ENCODE measurements at places on chromosomes 7 and 10.
A peak's percentile ranks its signal among the peaks of the same experiment; 100 is the strongest.

DNA sequence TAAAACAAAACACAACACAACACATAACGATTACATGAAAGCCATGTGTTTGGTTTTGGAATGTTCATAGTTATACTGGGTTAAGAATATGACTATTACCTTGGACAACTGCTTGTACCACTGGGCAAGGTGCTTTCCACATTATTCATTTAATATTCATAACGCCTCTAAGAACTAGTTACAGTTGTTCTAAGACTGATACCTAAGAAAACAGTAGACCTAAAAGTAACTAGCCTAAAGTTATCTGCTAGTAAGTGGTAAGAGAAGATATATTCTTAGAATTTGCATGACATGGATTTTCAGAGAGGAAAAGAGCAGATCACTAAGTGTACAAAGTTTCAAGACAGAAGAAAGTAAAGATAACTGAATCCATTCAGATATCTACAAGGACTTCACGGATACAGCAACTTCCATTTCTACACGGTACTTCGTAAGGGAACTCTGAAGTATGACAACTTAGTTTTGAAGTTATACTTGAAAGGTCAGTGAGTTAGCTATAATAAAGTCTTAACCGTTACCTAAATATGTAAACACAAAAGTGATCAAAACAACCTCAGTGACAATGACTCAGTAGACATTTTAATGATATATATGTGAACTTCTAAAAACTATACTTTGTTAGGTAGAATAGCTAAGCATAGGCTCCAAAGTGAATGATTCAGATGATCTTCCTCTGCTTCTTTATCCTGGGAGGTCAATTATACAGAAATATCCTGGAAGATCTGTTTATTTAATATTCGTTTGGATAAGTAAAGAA, 65.1 kb downstream of the MINDY3 start:
- no peak for DNase-seq

- DNase-seq, result no peak
Measured at GRCh38 chr7:56115852-56116538, at the start of gene NUPR2. Gene NUPR2 (minus strand): TSS chr7:56116417. CDS start chr7:56116314, 103 bp downstream.

DNA sequence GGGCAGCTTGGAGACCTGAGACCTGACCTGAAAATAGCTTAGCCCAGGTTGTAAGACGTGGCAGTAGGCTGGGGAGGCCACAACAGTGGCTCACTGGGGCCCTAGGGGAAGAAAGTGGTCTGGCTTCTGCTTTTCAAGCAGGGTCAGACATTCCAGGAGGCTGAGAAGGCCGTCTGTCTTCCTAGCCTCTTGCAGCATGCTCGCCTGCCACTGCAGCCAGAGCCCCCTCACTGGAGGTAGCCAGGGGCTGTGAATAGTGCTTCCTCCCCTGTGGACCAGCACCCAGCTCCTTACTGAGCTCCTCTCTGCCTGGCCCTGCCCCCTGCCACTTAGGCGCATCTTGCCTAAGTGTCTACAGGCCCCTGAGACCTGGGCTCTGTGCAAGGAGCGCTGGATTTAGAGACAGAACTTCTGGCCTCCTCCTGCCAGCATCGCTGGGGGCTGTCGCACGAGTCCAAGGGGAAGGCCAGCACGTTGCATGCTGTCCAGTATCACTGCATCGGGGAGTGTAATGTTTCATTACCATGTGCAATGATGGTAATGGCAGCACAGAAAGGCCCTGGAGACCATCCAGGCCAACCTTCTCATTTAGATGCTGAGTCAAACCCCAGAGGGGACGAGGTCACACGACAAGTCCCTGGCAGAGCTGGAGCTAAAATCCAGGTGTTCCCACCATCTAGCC, 12.7 kb downstream of the ZMIZ1 start:
- DNase-seq, result no peak

- peak; percentile 66 for DNase-seq
Measured at GRCh38 chr10:112137154-112137987, 46.2 kb downstream of the GPAM start.

DNA sequence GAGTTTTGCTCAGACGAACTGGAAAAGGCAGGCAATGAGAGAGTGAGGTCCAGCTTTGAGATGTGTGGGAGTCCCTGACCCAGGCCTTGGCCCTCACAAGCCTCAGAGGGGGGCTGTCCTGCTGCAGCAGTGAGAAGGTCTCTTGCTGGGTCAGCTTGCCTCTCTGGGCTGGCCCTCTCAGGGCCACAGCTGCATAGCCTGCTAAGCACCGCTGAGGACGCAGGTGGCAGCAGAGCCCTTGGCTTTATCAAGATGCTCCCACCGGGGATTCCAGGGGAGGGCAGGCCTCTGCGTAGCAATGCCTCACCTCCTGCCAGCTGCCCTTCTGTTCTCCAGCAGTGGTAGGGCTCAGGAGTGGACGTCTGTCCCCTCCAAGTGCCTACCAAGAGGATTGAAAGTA, 128.7 kb downstream of the COBL start:
- DNase-seq, result no peak

GRCh38 chr7:131008840-131009711, 275.1 kb upstream of the KLF14 start:
- DNase-seq, result peak; percentile 59

GRCh38 chr7:5456409-5456808, 32.8 kb upstream of the TNRC18 start:
- no peak for DNase-seq

DNA sequence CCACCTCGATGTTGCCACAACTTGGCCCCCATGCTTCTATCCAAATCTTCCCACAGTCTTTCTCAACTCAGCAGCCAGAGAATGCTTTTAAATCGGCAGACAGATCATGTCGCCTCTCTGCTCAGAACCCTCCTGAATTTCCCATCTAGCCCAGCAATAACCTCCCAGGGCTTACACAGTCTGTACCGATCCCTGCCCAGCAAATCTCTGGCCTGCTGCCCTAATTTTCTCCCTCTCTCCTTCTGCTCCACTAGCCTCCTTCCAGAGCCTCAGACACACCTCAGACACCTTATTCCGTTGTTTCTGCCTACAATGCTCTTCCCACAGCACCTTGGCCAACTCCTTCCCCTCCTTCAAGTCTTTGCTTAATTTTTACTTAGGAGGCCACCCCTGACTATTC, 32.3 kb downstream of the MDH2 start:
- no peak for DNase-seq

DNA sequence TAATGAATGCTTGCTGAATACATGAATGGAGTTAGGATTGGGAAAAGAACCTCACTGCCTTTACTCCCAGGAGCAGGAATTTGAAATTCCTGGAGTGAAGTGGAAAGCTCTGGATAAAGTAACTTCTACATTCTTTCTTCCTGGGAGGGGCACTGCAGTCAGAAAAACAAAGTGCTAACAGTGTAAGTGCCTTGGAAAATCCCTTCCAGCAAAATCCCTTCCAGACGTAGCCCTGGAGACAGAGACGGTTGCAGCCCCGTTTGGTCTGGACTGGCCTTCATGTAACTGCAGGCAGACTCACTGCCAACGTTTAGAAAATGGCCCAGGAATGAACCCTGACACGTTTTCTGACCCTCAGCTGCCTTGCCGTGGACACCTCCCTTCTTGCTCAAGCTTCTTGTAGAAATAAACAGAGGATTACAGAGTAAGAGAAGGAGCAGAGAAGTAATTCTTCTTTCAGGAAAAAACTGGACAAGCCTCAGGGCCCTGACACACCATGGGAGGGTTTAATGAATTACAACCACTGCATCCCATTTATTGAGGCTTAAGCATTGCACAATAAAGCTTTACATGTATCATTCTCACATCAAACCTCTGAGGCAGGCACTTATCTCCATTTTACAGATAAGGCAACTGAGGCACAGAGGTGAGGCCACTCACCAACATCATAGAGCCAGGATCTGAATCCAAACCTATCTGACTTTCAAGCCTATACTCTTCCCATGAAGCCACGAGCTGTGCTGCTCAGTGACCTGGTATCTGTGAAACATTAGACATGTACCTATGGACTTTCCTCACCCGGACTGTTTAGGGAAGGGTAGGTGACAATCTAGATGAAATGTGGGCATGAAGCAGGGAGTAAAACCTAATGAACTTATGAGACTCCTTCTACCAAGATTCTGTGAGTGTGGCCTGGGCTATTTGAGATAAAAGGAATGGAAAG, 7.8 kb downstream of the ITPRIP start:
- DNase-seq, result no peak

DNA sequence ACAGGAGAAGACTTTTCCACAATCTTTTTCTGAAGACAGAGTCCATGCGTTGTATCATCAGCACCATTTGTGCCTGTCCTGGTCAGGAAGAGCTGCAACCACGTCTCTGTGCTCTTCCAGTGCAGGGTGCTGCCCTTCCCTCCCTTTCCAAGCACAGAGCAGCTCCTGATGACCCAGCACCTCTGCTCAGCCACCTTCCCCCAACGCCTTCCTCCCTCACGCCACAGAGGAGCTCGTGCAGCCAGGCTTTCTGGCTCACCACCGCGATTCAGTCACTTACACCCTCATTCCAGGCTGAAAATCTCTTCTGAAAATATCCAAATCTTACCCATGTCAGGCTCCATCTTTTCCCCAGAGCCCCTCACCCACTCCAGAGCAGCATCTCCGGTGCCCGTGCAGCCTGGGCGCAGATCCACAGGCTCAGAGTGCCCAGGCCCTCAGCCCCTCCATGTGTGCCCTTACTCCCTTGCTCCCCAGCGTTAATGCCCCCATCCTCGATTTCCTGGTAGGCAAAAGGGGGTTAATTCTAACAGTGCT, 181.5 kb downstream of the DIP2C start:
- no peak for DNase-seq

- no peak for DNase-seq
Measured at GRCh38 chr10:84294766-84295447, 33.5 kb upstream of the CCSER2 start.

GRCh38 chr10:14875941-14876340, 2.7 kb upstream of the SUV39H2 start:
- no peak for DNase-seq

DNA sequence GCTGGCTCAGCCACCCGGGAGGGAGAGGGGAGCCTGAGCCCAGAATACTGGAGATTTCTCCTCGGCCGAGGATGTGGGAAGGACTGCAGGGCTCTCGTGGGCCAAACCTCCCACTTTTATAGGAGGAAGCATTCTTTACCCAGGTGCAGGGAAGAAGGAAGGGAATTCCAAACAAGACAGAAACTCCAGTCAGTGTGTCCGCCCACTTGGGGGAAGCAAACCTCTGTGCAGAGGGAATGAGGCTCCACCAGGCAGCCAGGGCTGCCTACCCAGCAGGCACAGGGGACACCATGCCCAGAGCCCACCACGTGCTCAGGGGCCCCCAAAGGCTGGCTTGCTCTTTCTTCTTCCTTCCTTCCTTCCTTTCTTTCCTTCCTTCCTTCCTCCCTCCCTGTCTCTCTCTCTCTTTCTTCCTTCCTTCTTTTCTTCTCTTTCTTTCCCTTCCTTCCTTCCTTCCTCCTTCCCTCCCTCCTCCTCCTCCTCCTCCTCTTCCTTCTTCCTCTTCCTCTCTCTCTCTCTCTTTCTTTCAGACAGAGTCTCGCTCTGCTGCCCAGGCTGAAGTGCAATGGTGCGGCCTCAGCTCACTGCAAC, 15.4 kb upstream of the FZD9 start:
- DNase-seq, result no peak

DNA sequence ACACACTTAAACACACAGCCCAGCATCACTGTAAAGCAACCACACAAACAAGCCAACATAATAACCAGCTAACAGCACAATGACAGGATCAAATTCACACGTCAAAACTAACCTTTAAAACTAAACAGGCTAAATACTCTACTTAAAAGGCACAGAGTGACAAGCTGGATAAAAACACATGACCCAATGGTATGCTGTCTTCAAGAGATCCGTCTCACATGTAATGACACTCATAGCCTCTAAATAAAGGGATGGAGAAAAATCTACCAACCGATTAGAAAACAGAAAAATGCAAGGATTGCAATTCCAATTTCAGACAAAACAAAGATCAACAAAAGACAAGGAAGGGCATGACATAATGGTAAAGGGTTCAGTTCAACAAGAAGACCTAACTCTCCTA, 17.2 kb upstream of the PRSS58 start:
- DNase-seq, result no peak

GRCh38 chr7:133051066-133051465, 30.8 kb downstream of the CHCHD3 start:
- DNase-seq, result peak; percentile 49

GRCh38 chr7:158077934-158078910, 509.4 kb downstream of the PTPRN2 start:
- DNase-seq, result no peak

- no peak for DNase-seq
Measured at GRCh38 chr10:72598769-72599701, 26.8 kb downstream of the MICU1 start.

GRCh38 chr7:5584096-5584495, 160.5 kb upstream of the TNRC18 start:
- no peak for DNase-seq

DNA sequence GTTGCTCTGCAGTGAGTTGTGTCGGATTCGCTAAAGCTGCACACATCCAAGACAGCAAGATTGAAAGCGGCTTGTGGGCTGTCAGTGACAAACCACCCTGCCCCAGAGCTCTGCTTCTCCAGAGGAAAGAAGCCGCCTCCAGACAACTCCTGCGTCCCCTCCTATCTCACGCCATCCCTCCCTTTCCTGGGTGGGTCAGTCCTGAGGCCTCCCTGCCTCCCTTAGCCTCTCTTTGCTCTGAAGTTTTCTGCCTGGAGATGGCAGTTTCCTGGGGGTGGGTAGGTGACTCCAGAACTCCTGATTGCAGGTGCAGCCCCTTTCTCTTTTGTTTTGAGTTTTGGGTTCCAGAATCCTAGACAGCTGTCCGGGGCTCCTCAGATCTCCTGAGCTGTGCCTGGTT, 78.7 kb downstream of the EMX2 start:
- no peak for DNase-seq

DNA sequence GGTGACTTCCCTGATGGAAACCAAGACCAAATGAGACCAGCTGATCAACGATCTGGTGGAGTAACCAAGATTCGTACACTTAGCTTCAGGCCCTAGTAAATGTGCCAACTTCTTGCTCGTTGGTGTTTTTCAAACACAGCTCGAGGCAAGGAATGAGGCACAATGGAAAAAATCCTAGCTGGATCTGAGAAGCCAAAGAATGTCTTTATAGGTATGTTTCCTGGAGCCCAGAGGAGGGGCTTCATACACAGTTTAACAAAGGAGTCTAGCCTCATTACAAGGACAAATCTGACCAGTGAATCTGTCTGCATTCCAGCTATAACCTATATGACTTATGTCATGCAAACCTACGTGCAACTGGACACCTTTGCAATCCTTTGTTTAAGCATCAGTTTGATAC, 3.7 kb downstream of the COL17A1 start:
- DNase-seq, result no peak

- DNase-seq, result no peak
Measured at GRCh38 chr10:79116368-79116767, 47.6 kb downstream of the ZMIZ1 start.

DNA sequence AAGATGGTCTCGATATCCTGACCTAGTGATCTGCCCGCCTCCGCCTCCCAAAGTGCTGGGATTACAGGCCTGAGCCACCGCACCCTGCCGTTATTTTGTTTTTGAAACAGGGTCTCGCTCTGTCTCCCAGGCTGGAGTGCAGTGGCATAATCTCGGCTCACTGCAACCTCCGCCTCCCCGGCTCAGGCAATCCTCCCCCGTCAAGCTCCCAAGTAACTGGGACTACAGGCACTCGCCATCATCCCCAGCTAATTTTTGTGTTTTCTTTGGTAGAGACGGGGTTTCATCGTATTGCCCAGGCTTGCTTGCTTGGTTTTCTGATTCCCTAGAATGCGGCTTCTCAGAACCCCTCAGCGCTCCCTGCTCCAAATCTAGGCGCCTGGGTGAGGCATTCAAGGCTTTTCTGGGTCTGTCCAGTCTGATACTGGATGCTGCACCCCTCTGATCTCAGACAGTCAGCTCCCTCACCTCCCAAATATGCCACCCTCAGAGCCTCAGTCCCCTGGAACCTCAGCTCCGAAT, 1.3 kb downstream of the TFR2 start:
- DNase-seq, result no peak
